ENCODE measurements at places on chromosomes 5 and 9.
A peak's percentile ranks its signal among the peaks of the same experiment; 100 is the strongest.

DNA sequence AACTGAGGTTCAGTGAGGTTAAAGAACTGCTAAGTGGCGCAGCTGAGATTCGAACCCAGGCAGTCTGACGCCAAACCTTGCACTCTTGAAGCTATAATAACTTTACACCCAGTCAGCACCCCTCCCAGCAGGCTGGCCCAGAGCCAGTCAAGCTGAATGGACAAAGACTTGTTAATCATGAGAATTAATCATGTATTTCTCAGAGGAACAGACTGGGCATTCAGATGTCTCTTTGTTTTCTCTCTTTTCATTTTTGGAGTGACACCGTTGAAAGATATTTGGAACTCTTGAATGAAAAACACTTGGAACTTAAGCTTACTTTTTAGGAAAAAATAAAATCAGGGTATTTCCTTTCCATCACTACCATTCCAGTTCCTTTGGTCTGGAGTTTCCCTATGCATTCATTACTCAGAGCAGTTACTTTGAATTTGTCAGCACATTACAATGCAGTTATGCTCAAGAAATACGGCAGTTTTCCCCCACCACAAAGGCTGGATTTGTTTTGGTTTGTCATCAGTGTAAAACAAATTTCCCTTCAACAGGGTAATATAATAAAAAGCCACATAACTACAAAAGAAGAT lies 22.6 kb upstream of the MAMDC2 start:
- DNase-seq = peak; percentile 96

DNA sequence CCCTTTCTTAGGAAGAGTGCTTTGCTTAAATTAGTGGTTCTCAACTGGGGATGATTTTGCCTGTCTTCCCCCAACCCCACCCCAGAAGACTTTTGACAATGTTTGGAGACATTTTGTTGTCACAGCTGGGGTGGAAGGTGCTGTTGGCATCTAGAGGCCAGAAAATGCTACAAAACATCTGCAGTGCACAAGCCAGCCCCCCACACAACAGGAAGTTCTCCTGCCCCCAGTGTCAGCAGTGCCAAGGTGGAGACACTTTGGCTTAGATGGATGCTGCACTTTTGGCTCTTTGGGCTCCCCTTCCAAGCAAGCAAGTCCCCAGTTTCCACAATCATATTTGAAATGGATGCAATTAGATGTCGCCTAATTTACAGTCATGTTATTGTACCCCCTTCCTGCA lies 2.7 kb downstream of the HEMGN start:
- no peak for DNase-seq

GRCh38 chr5:135886136-135886535 lies 9.5 kb downstream of the IL9 start:
- no peak for DNase-seq

GRCh38 chr9:129392093-129392541 lies 214.1 kb upstream of the IER5L start:
- DNase-seq = no peak

DNA sequence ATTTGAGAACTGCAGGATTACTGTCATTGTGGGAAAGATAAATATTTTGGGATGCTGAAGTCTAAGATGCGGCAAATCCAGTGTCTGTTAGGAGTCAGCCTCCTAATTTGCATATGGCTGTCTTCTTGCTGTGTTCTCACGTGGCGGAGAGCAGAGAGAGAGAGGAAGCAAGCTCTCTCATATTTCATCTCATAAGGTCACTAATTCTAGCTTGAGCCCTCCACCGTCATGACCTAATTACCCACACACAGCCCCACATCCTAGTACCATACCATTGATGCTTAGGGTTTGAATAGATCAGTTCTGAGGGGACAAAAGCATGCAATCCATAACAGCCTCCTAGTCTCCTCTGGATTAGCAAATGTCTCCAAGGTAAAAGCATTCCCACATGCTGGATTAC lies 124.5 kb downstream of the CDH12 start:
- no peak for DNase-seq

GRCh38 chr5:94615862-94616261 lies 2.5 kb downstream of the KIAA0825 start:
- no peak for DNase-seq

DNA sequence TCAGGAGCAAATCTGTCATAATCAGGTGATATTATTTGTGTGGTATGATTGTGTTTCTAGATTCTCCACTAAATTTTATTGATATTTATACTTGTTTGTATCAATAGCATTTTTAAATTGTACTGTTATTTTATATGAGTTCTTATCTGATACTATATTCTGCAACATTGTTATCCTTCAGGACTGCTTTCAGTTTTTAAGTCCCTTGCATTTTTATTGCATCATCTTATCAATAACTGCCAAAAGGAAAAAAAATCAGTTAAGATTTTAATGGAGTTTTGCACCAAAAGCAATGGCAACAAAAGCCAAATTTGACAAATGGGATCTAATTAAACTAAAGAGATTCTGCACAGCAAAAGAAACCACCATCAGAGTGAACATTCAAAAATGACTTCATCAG lies 741.3 kb upstream of the CTNND2 start:
- no peak for DNase-seq

DNA sequence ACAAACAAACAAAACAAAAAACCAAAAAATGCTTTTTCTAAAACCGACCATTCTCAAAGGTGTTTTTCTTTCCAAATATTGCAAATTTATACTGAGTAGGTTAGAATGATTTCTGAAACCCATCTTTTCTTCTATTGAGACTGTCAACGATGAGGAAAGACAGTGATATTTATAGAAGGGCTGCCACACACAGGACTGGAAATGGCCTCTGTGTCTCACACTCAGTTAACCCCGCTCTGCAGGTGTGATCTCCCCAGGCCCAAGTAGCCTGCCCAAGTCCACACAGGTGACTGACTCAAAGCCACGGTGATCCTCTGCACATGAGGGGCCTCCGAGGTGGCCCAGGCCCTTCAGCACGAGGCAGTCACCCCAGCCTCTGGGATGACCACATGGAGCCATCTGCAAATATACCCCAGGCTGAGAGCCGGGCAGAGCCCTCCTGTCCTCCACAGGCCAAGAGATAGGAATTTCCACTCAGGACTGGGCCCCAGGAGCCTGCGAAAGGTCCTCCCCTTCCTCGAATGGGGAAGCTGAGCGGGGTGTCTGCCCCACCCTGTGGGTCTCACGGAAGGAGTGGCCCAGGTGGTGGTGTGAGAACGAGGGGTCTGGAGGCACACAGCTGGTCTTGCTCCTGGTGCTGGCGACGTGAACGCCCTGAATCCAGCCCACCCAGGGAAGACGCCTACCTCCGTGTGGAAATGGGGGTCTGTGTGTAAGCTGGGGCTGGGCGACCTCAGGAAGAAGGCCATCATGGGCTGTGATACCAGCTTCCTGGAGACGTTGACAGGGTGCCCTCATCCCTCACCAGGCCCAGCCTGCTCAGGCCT lies 53.0 kb upstream of the PHYKPL start:
- DNase-seq = no peak

- no peak for DNase-seq
Measured at GRCh38 chr5:173736923-173737412, 120.5 kb upstream of the BOD1 start.

Data from A172 (cell line).